ENCODE measurements at places on chromosomes 5 and 9.

GRCh38 chr5:149464796-149465489 lies 85.9 kb upstream of the IL17B start:
- no peak for DNase-seq

DNA sequence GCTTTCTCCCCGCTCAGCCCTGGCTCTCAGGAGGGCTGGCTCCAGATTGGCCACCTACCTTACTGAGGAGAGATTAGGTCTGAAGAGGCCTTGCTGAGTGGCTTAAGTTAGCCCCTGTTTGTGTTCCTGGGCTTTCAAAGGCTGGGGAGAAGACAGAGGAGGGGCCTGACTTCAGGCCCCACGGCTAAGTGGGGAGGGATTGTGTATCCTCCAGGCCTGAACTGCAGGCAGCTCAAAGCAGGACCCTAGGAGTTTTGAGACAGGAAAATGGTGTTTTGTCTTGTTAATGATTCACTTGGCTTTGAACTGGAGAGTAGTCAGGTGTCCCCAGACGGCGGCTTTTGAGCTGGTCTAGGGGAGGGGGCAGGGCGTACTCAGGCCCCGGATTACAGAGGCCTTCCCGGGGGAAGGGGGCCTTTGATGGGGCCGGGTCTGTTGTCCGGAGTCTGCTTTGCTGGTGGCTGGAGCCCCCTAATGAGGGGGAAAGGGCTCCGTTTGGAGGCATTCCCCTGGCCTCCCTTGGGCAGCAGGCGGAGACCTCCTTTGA lies 162.0 kb upstream of the SMIM23 start:
- no peak for DNase-seq

- DNase-seq, result peak; percentile 58
Observed at GRCh38 chr9:2859776-2860379, 16.0 kb upstream of the PUM3 start.

- no peak for DNase-seq
Observed at GRCh38 chr5:64340293-64340692, 165.5 kb upstream of the RGS7BP start.

DNA sequence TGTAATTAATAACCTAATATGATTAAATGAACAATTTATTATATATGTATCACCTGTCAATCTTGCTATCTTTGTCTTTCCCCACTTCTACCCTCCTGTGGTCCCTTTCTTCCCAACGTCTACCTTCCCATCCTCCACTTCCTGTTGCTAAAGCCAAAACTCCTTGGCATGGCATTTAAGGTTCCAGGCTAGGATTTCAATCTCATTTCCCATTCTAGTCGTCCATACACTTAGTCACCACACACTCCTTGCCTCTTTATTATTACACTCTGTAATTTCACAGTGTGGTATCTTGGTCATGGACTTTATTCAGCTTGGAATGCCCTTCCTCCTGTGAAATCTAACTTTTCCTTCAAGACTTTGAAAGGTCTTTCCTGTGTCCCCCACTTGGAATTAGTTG lies 115.3 kb downstream of the SEMA6A start:
- no peak for DNase-seq

All from activated CD4-positive, alpha-beta T cell treated with anti-CD3 and anti-CD28 coated beads, Interleukin-2, Interleukin-4, amounts not matched to agents 100 ng/mL and 50 ng/mL, durations not matched to agents 16 hours and 8 hours (primary cell).